ENCODE measurements at places on chromosomes 13 and 19.
A peak's percentile ranks its signal among the peaks of the same experiment; 100 is the strongest.

DNA sequence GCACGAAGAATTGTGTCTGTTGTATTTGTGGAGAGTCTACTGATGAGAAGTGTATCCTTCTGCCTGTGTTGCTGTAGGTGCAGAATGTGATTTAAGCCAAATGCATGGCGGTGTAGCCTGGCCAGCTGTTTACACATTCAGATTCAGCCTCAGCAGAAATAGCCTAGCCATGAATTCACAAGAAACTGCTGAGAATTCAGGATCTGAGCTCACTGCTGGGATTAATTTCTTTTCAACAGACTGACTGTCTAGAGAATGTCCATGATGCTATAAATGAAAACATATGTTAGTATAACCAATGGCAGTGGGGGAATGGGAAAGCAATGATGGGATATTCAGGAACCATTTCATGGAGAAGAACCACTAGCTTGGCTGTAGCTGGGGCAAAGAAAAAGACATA is 77.4 kb upstream of the RNF113B start:
- no peak for DNase-seq

DNA sequence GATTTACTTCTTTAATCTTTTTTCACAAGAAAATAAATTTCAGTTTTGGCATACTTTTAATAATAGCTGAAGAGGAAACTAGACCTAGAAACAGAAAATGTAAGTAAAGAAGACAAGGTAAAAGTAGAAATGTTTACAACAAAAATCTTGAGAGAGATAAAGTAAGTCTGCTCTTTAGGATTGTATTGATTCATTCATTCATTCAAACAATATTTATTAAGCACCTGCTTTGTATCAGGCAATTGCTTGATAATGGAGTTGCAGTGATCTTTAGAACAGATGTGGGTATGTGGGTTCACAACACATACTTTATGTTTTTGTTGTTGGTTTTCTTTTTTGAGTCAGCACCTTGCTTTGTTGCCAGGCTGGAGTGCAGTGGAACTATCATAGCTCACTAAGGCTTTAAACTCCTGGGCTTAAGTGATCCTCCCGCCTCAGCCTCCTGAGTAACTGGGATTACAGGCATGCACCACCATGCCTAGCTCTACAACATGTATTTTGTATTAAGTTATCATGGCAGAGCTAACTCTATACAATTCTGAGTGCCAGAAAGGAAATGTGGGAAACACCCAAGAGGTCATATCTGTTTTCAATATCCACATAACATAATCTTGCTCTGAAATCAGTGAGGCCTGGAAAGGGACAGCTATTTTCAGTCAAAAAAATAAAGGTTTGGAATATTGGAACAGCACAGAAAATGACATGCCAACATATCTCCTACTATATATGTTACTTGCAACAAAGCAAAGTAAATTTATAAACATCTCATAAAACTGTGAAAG is 8.8 kb upstream of the SPART start:
- DNase-seq, result no peak

DNA sequence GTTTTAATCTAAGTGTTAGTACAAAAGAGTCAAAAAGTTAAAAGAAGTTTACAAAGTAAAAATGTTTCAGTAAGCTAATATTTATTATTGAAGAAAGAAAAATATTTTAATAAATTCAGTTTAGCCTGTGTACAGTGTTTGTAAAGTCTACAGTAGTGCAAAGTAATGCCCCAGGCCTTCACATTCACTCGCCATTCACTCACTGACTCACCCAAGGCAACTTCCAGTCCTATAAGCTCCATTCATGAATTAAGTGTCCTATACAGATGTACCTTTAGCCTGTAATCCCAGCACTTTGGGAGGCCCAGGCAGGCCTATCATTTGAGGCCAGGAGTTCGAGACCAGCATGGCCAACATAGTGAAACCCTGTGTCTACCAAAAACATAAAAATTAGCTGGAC is 24.1 kb upstream of the AKAP11 start:
- no peak for DNase-seq

DNA sequence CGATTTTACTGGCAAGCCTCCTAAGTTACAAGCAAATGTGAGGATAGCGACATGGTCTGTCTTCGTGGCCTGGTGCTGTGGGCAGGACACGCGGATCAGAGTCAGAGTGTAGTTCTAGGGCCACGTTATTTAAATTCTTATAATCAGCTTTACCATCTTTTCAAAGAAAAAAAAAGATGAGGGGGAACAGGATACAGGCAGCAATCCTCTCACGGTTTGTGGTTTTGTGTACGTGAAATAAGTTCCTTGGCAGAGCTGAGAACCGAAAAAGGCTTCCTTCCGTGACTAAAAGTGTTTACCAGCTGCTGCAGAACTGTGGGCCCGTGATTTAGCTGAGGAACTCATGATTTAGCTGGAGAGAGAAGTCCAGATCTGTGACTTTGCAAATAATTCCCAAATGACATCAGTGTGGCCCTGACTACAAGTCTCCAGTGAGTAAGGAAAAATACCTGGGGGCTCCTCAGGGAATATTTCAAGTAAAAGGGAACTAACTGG is 27.2 kb downstream of the RCBTB2 start:
- DNase-seq, result no peak

DNA sequence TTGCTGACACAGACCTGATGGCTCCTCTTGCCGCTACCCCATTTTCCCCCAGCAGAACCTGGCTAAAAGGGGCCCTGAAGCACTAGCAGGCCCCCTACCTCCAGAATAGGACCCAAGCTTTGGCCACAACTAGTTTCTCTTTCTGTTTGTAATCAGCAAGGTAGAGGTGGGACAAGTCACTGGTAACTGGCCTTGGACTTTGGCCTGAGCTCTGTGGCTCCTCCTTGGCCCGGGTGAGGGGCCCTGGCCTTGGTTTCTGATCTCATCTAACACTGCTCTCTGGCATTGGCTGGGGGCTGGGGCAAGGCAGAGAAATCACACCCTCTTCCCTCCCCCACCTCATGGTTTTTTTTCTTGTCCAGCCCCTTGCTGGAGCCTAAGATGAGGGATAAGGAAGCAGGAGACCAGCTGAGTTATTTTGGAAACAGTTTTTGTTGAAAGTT is 2.1 kb downstream of the CALM3 start:
- DNase-seq, result peak; percentile 33

DNA sequence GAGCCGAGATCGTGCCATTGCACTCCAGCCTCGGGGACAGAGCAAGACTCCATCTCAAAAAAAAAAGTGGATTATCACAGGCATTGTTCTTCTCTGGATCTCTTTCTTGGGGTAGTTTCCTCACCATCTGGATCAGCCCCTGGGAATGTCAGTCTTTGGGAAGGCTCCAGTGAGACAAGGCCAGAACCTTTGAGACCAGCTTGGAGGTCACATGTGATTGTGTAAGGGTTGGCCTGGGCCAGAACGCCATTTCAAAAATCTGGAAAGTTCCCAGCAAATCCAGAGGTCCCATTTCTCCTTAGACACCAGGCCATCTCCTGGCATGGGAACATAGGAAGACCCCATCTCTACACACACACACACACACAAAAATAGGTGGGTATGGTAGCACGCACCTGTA is 14.2 kb upstream of the ANGPTL8 start:
- no peak for DNase-seq
